ENCODE measurements at places on chromosomes 1 and 21.

GRCh38 chr1:184283999-184284398, 102.8 kb upstream of the C1orf21 start:
- no peak for DNase-seq

GRCh38 chr21:31354604-31355443, 10.8 kb upstream of the TIAM1 start:
- no peak for DNase-seq

- DNase-seq = no peak
These were observed 11.8 kb downstream of the LAPTM5 start for GRCh38 chr1:30745834-30746208.

DNA sequence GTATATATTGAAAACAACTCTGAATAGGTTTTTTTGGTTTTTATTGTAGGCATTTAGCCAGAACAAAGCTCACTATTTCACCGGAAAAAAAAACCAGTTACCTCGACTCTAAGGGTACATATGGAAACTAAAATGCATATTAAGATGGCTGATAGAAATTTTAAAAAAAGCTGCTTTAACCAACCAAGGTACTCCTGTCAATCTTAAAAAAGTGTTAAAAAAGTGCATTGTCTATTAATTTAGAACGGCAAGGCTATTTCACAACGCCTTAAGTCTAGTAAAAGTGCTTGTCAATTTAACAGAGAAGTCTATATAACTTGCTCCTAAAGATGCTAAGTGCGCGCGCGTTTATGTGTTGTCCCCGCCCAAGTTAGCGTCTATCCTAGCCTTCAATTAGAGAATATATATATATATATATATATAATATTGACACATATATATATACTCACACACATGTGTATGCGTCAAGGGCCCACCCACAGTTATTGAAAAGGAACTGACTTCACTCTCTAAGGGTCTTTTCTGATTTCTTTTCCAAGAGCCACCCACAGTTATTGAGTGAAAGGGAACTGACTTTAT, 934 bp downstream of the ASPM start:
- no peak for DNase-seq

GRCh38 chr1:175810305-175810704, 66.9 kb upstream of the TNR start:
- no peak for DNase-seq

Measured in NCI-H1105 treated with DMSO at 0.1 percent for 48 hours (cell line).